Stimulated activated naive CD4-positive, alpha-beta T cell (primary cell): ENCODE measurements at places on chromosomes 1 and 21.

DNA sequence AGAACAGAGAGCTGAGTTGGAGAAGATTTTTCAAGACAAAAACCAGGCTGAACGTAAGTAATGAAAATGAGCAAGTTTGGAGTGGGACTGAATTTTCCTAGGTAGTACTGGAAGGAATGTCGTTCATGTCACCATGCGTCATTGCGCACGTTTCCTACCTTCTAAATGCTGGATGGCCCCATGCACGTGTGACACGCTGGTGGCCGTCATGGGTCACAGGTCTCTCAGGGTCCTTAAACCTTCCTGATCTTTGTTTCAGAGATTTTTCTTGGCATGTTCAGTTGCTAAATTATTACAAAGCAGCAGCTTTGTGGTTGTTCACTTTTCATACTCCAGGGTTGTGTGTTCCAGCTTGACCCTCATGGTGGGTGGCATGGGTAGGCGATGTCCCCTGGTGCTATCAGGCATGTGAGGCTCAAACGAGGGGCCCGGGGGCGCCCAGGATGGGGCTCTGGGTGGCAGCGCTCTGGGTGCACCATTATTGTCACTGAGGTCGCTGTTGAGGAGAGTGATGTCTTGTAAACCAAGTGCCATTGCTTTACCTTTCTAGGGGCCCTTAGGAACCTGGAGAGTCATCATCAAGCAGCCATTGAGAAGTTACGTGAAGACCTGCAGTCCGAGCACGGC is 25.3 kb downstream of the PCNT start:
- DNase-seq: no peak

DNA sequence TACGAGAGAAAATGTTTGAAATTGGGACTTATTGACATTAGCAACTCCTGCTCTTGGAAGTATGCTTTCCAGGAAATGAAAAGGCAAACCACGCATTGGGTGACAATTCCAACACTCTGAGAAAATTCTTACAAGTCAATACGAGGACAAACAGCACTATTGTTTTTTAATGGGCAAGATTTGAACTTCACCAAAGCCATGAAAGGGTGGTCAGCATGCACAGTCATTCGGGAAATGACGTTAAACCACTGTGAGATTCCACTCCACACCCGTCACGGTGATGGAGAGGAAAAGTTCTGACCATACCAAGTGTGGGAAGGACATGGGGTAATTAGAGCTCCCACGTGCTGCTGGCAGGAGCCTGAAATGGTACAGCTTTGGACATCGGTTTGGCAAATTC is 12.2 kb upstream of the PRXL2B start:
- DNase-seq: no peak

DNA sequence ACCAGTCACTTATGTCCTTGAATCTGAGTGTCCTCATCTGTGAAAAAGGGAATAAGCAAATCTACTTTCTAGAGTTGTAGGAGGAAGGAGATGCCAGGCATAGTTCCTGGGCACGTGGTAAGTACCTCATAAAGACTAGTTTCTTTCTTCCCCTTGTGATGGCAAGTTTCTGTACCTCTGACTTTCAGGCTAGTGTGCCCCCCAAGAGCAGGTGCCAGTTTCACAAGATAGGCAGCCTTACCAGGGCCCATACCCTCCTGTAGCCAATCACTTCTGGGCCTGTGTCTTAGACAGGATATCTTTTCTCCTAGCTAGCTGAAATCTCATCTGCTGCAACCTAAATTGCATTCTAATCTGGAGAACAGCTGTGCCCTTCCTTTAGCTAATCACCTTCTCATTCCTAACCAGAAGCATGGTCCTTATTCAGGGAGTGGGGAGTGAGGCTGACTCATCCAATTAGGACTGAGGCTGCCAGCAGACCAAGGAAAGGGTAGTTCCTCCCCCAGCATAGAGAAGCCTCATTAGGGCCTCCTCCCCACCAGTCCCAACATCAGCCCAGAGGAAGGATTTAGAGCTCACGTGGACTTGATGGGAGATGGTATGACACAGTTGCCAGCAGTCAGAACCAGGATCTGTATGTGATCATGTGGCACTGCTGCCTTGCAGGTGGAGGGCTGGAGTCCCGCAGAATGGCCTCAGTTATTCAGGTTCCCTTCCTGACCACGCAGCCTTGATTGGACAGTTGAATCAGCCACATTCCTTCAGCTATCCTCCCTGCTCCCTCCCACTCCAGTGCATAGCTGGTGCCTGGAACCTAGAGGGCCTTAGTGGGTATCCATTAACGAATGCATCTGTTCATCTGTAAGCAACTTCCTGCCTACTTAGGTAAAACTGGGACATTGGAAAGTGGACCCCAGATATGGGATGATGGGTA is 7.9 kb downstream of the KLHDC8A start:
- DNase-seq: no peak

GRCh38 chr1:91487469-91487868 is 13.2 kb upstream of the CDC7 start:
- DNase-seq: no peak

DNA sequence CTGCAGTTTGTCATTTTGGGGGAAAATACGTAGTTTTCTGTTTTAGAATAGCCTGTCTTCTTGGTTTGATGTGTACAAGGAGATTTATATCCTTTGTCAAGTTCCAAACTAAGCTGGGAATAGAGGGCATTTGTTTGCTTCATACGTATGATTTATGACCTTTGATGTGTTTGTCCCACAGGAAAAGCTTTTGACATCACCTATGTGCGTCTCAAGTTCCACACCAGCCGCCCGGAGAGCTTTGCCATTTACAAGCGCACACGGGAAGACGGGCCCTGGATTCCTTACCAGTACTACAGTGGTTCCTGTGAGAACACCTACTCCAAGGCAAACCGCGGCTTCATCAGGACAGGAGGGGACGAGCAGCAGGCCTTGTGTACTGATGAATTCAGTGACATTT is 79.9 kb downstream of the LAMC1 start:
- no peak for DNase-seq
